Aortic smooth muscle cell (primary cell): ENCODE measurements at places on chromosomes 11 and 22. TPM values are rescaled to one million over a fixed set of nuclear protein-coding genes. Genes with fewer than 3 reads are reported as not detected.

Gene BTBD18
- not detected in 2 replicates for total RNA-seq

Gene FGF3
- not detected in 2 replicates for total RNA-seq

Gene GGTLC2
- not detected in 2 replicates for total RNA-seq

Gene FGF19
- not detected in 2 replicates for total RNA-seq

Gene OR5P2
- not detected in 2 replicates for total RNA-seq
